ENCODE measurements at places on chromosomes 16 and 17.

- DNase-seq: no peak
These were observed 17.7 kb downstream of the TNS4 start for GRCh38 chr17:40483679-40484078.

DNA sequence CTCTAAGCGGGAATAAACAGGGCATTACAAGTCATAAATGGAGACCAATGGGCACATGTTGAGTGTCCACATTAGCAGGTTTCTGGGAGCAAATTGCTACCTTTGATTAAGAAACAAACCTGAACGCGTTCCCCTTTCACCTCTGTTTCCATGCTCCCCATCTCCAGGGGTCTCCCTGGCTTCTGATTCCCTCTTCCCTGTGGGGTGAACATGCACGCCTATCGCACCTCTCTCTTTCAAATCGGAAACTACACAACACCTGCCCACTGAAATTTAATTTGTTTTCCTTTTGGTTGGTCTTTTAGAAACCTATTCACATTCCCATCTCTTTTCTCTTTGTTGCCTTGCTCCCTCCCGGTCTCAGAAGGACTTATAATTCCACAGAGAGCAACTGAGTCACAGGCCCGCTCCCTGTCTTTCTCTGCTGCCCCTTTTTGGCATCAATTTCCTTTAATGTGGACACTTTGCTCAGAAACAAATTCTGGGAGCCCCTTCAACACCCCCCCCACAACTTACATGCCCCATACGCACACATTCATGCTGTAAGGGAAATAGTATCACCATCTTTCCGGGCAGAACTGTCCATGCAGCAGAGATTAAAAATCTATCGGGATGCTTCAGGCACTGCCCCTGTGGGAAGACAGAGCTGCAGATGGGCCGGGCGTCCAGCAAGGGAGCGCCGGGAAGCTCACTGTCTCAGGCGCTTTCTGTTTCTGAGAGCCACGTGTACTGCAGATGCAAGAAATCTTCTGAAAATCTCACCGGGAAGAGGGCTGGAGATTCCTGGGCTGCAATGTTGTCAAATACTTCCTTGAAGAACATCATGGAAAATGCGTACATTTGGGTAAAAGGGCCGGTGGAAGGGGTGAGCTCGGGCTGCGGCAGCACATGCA, 7.2 kb upstream of the FOXF1 start:
- DNase-seq: no peak

DNA sequence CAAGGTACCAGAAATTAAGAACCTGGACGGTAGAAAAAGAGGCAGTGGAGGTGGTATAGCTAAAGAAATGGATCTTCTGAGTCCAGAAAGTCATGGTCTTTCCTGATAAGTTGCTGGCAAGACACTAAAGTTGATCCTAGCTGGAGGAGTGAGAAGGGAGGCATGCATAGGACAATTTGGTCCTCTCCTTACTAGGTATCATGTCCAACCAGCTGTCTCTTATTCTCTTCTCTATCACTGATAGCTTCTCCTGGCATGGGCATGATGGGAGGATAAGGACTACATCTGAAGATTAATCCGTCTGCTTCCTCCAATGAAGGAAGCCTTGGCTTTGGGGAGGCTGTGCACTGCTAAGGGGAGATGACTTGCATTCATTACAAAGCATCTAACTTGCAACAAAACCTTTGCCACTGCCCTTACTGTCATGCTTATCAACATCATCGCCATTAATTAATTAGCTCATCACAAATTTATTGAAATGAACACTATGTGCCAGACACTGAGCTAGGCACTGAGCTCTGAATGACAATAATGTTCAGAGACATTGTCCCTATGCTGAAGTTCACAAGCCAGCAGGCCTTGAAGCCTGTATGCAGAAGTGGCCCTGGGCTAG, 3.1 kb upstream of the FAM117A start:
- DNase-seq: no peak

GRCh38 chr17:48718761-48719641, 3.3 kb downstream of the PRAC1 start:
- DNase-seq: no peak

- DNase-seq: no peak
These were observed 347.2 kb downstream of the SOX9 start for GRCh38 chr17:72467841-72468653.

DNA sequence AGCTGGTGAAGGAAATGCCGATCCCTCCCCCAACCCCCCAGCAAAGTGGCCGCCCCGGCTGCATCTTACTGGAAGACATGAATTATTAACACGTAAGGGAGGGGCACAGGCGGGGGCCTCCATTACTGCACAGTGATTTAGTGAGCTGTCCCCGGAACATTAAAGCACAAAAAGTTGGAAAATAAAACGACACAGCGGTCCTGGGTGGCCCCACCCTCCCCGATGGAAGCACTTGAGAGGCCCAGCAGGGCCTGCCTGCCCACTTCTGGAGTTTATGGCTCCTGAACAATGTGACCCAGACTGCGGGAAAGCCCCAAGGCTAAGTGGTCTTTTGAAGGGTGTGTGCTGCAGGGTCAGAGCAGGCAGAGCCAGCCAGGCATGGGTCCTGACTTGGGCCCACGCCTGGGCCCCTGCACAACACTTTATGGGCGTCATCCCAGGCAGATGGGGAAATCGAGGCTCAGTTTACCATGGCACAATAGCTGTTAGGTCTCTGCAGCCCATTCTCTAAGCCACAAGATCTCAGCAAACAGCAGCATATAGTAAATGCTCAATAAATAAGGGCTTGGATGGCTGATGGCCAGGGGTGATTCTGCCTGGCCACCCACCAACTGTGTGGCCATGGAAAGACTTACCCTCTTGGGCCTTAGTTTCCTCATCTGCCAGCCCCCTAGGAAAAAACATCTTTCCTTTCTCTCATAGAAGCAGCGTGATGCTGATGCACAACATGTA, 22.8 kb downstream of the CCDC102A start:
- no peak for DNase-seq

DNA sequence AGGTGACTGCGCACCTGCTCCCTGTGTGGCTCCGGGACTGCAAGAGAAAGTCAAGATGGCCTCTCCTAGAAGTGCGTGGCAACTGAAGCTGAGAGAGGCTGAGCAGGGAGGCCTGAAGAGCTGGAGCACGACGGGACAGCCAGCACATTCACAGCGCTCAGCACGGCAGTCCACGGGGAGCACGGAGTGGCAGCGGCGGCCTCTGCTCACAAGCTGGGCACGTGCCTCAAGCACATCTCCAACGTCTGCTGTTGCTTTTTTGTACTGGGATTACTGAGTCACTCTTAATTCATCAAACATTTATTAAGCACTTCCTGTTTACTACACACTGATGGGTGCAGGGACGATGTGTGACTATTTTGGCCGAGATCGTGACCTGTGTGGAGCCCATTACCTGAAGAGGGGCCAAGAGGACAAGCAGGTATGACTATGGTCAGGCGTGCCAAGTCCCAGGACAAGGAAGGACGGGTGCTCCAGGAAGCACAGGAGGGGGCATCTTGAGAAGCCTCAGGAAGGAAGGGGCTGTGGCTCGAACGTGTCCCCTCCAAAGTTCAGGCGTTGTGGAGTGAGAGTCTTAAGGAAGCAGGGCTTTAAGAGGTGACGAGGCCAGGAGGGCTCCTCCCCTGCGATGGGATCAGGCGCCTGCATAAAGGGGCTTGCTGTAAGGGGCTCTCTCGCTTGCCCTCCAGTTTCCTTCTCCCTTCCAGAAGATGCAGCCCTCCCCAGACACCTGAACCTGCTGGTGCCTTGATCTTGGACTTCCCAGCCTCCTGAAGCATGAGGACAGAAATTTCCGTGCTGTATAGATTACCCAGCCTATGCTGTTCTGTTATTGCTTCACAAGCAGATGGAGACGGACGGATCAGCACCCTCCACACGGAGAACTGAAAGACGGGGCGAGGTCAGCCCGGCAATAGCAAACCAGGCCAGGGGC, 105.8 kb downstream of the ADCY9 start:
- no peak for DNase-seq

GRCh38 chr17:48134912-48135480, 27.4 kb downstream of the SNX11 start:
- no peak for DNase-seq

DNA sequence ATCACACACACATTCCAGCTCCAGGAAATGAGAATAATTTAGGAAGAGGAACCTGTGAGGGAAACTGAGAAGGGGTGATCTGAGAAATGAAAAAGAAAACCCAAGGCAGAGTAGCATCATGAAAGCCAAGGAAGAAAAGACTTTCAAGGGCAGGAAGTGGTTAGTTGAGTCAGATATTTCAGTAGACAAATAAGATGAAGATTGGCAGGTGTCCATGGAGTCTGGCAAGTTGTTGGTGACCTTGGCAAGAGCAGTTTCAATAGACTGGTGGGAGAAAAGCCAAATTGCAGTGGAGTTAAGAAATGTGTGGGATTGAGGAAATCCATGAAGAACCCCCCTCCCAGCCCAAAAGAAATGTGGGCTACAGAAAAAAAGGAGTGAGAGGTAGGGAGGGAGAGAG, 10.7 kb downstream of the GNAO1 start:
- DNase-seq: no peak

GRCh38 chr17:73799781-73800627, 155.8 kb upstream of the SDK2 start:
- DNase-seq: no peak

GRCh38 chr16:2091547-2092255, 43.9 kb downstream of the TSC2 start:
- DNase-seq: no peak

- no peak for DNase-seq
These were observed 24.1 kb downstream of the CYB561 start for GRCh38 chr17:63421681-63422645.

DNA sequence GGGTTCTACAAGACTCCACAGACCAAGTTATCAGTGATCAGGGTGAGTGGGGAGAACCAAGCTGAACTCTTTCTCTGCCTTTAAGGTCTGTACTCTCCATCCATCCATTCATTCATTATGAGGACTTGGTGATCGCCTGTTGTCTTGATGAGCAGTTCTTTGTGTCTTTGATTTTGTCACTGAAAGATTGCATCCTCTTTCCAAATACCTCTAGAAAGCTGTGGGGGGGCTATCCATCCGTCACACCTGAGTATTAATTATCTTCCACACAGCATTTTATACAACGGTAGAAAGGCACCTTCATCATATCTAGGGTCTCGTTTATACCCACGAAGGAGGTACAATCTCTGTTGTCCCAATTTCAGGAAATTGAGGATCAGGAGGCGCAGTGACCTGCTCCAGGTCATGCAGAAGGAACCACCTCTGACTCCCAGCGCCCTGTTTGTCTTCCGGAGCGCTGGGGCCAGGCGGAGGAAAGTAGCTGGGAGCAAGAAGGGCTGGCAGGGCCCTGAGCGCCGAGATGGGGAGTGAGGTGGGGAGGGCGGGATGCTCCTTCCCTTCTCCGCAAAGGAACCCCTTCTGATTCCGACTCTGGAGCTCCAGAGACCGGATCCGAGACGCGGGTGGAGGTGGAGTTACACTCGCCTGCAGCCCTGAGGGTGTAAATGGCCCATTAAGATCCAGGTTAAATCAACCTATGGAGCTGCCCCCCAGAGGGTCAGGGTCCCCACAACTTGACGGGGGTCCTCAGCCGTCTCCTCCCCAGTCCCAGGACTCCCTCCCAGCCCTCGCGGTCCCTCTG, 605 bp upstream of the ABAT start:
- no peak for DNase-seq

DNA sequence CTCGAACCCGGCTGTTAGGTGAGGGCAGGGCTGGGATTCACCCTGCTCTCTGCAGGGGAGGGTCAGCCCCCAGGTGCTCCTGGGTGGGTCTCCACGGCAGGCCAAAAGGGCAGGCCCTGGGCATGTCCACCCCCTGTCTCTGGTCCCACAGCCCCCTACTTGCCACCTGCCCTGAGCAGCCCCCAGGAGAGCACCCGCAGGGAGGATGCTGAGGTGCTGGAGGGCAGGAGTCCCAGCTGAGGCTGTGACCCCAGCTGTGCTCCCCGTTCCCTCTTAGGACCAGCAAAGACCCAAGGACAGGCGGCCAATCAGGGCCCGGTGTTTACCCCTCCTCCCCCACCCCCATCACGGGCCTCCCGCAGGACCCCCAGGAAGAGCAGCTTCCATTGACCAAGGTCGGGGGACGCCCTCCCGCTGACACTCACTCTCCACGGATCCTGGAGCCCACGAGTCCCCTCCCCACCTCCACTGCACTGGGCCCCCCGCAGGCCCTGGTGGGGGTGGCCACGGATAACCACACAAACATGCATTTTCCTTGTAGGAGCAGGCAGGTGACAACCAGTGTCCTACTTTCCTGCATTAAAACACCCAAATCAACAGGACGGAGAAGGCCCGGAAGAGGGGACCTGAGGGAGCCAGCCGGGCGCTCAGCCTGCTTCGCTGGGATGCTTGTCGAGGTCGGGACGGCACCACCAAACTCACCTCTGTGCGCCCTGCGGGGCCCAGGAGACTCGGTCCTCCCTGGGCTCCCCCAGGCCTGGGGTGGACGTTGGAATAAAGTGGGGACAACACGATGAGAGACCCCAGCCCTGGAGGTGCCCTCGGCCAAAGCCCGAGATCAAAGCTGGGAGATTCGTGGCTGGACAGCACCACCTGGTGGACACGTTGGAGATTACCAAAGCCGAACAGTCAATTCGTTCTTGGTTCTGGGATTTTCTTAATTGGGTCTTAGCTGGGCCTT, 22.5 kb upstream of the ENPP7 start:
- DNase-seq: no peak

DNA sequence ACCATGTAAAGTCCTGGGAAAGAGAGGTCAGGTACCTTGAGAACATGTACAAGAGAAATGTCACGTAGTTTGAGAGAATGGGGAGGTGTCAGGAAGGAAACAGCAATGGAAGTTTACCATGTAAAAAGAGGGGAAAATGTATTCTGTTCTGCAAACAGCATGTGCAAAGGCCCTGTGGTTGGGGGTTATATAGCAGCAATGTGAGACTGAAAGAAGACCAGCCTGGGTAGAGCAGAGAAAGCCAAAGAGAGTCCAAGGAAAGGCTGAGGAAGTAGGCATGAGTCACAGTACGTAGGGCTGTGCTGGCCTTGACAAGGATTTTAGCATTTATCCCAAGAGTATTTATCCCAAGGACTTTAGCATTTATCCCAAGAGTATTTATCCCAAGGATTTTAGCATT, 141.3 kb upstream of the CACNG3 start:
- no peak for DNase-seq

- DNase-seq: no peak
These were observed 470 bp downstream of the TRPV3 start for GRCh38 chr17:3556916-3557767.

- DNase-seq: no peak
These were observed 50.8 kb upstream of the JPH3 start for GRCh38 chr16:87551487-87551886.

- DNase-seq: no peak
These were observed 55.1 kb downstream of the STXBP4 start for GRCh38 chr17:55023626-55024025.

GRCh38 chr17:12719948-12720347, 54.3 kb downstream of the MYOCD start:
- DNase-seq: no peak
